ENCODE measurements at places on chromosomes 4 and X. TPM values are rescaled to one million over a fixed set of nuclear protein-coding genes. Genes with fewer than 3 reads are reported as not detected.
A peak's percentile ranks its signal among the peaks of the same experiment; 100 is the strongest.

GRCh38 chr4:1137850-1138249 lies 24.5 kb upstream of the RNF212 start:
- peaks cover 5% of the 10 kb centered on the region for H3K4me1 ChIP-seq
- peak overlapping the region; percentile 27 for H3K27ac ChIP-seq
- H3K4me3 ChIP-seq = peak overlapping the region; percentile 35
- no peaks in the 10 kb centered on the region for H3K36me3 ChIP-seq
- no peaks in the 10 kb centered on the region for H3K27me3 ChIP-seq

DNA sequence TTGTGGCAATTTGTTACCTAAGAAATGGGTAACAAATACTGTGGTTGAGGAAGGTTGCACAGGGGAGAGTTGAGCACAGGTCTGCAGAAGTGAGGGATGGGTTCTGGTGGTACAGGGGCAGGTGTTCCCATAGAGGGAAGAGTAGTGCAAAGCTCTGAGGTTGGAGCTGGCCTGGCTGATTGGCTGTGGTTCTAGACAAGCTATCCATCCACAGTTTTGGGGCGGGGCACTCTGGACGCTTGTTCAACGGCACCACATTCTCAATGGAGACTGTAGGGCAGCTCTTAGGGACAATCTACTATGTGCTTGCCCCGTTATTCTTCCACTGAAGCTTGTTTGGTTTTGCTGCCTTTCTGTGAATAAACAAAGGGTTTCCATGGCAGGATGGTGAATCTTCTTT lies 35.4 kb downstream of the NAT8L start:
- H3K27ac ChIP-seq = no peak overlapping the region
- DNase-seq = no peak
- no peaks in the 10 kb centered on the region for H3K27me3 ChIP-seq
- H3K4me1 ChIP-seq = no peaks in the 10 kb centered on the region
- no peaks in the 10 kb centered on the region for H3K36me3 ChIP-seq

DNA sequence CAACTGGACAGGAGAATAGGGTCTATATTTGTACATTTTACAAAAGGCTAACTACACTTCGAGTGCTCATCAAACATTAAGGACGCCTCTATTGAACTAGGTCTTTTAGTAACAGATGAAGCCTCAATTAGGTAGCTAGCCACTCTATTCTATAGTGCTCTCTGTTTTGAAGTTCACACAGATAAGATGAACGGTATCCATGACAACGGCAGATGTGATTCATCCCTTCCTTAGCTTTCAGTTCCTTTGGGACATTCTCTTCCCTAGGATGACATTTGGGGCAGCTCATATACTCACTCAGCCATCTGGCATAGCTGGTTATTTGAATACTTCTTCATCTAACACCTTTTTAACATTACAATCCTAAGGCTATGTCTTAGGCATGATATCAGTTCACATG lies 62.4 kb upstream of the WDFY3 start:
- no peak overlapping the region for H3K4me3 ChIP-seq
- no peaks in the 10 kb centered on the region for H3K36me3 ChIP-seq
- H3K27ac ChIP-seq = no peak overlapping the region
- H3K4me1 ChIP-seq = no peaks in the 10 kb centered on the region
- H3K27me3 ChIP-seq = no peaks in the 10 kb centered on the region

The F11 gene
- 20.5 TPM for total RNA-seq

The WDR17 gene
- 5.6 TPM for total RNA-seq

The SCML2 gene
- total RNA-seq = 0.80 TPM

- no peaks in the 10 kb centered on the region for H3K4me1 ChIP-seq
- DNase-seq = no peak
- no peaks in the 10 kb centered on the region for H3K36me3 ChIP-seq
- no peak overlapping the region for H3K27ac ChIP-seq
Observed at GRCh38 chr4:89992744-89993143, 98.1 kb downstream of the MMRN1 start.

DNA sequence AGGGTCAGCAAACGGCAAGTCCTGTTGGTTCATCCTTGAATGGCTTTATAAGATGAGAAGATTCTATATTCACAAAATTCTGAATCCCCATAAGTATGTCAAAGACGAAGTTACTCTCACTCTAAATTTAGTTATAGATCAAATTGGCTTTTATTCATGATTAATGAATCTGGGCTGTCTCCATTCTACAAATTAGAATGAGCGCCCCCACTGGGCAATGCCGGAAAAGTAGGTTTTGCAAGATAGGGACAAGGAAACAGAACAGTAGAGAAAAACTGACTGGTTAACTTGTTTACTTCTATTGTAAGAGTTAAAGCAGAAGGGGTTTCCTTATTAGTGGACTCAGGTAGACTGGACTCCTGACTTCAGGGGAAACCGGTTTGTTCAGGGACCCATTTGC lies 100.3 kb downstream of the F11 start:
- H3K4me3 ChIP-seq = no peak overlapping the region
- DNase-seq = no peak
- H3K27ac ChIP-seq = no peak overlapping the region
- no peaks in the 10 kb centered on the region for H3K27me3 ChIP-seq
- no peaks in the 10 kb centered on the region for H3K36me3 ChIP-seq

The F8A3 gene
- total RNA-seq = not detected

DNA sequence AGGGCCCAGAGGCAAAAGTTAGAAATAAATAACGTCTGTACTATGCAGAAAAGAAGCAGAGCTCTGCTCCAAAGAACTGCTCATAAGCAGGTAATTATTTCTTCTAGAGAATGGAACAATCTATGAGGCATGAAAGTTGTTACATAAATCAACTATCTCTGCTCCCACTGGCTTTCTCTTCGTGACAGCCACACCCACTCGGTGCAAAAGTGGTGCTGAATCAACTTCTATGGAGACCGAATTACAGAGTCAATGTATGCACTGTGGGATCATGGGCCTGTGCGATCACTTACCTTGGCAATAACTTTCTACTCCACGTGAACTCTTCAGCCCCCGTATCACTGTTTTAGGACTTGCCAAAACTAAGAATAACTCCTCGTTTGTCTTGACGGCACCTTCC lies 99.4 kb upstream of the ATXN3L start:
- no peak overlapping the region for H3K27ac ChIP-seq
- H3K36me3 ChIP-seq = no peaks in the 10 kb centered on the region
- H3K4me1 ChIP-seq = no peaks in the 10 kb centered on the region
- no peak overlapping the region for H3K4me3 ChIP-seq
- no peak for DNase-seq

DNA sequence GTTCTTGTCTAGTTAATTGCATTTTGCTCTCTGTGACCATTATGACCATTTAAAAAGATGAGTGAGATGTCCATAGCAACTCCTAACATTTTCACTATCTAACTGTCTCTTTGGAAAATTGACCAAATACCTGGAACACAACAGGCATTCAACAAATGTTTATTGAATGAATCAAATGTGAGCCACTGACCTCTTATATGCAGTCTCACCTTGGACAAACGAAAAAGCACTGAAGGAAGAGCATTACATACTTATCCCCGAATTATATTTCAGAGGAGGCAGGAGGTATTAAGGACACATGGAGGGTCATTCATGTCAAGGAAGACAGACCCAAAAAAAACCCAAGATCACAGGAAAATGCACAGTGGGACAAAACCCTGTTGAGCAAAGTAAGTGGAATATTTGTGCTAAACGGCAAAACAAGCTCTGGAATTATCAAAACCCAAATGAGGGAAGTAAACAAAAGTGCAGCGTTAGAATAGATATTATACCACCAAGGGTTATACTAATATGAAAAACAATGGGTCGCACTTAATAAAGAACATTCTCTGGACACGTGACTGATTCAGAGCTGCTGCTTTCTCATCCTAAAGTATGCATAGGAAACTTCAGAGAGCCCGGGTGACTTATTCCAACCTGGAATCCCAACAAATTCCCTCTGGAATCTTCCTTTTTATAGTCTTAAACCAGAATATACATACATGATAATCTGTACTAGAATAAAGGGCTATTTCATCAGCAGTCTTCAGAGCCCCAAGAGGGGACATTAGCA lies 131.9 kb downstream of the AMELX start:
- no peaks in the 10 kb centered on the region for H3K36me3 ChIP-seq

All from lower lobe of right lung (tissue), 2 donors.